ENCODE measurements at places on chromosomes 5 and 9.
A peak's percentile ranks its signal among the peaks of the same experiment; 100 is the strongest.

DNA sequence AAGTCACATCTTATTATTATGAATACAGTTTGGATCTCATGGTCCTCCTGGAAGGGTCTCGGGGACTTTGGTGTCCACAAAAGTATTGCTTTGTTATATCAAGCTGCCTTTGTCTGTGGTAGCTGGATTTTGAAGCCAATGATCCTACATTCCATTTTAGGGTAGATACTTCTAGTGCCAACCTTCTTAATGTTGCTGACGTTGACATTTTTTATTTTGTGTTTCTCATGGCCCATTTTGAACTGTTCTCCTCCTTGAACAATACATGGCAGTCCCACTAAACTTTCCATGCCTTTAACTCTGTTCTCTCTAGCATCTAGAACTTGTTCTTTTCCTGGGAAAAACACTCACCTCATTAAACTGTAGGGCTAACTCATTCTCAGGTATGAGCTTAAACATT, 425.8 kb downstream of the KCTD16 start:
- DNase-seq = no peak

DNA sequence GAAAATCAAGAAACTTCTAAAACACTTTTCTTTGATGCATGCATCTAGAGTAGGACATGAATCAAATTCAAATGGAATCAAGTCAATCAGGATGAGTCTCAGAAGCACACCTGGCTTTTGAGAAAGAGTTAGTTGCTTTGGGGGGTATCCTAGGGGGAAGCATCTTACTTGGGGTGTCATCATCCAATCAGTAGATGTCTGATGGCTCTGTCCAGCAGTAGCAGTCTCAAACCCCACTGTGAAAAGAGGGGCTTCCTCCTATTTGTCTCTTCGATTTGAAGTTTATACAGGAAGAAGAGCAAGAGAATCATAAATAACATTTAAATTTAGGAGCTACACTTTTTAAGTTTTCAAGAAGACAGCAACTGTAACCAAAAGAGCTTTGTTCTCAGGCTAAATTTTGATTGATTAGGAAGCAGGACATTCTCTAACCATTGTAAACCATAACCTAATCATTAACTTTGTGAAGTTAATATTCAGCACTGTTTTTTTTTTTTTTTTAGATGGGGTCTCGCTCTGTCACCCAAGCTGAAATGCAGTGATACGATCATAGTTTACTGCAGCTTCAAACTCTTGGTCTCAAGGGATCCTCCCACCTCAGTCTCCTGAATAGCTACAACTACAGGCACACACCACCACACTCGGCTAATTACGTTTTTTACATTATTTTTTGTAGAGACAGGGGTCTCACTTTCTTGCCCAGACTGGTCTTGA, 614.7 kb downstream of the CSNK1G3 start:
- DNase-seq = no peak

DNA sequence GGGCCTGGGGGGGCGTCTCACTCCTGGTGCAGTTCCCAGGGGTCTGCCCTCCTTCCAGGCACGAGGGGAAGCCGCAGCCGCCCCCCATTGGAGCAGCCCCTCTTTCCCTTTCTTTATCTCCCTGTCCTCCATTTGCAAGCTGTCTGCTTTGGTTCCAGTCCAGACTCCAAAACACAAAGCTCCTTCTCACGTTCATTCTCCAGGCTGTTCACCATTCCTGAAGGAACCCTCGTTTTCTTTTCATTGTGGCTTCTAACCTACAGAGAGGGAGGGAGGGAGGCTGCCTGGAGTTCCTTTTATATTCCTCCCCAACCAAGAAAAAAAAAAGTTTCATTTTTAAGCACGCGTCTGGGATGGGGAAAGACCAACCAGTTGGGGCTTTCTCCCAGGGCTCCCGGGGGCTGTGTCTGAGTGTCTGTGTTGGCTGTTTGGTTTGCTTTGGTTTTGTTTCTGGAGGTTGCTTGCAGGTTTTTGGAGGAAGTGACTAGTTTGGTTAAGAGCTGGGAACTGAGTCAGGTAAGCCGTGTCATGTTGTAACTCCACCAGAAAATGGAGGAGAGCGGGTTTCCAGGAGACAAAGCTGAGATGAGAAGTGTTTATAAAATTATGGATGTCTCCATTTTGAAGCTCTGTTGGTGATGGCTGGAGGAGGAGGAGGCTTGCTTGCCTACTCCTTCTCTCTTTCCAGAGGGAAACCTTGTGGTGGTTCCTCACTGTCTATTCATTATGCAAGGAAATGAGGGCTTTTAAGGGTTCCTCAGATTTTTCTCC, 1.6 kb downstream of the ZNF462 start:
- DNase-seq = no peak

- no peak for DNase-seq
These were observed 449.8 kb downstream of the ARHGEF28 start for GRCh38 chr5:74075501-74076484.

- DNase-seq = no peak
These were observed 298.1 kb downstream of the NR3C1 start for GRCh38 chr5:143105216-143105905.

GRCh38 chr9:77748214-77748772, 100.2 kb upstream of the GNA14 start:
- DNase-seq = no peak

- DNase-seq = no peak
These were observed 536.5 kb upstream of the GRIA1 start for GRCh38 chr5:152953788-152954483.

GRCh38 chr5:76608833-76609232, 14.4 kb downstream of the F2RL2 start:
- DNase-seq = no peak

DNA sequence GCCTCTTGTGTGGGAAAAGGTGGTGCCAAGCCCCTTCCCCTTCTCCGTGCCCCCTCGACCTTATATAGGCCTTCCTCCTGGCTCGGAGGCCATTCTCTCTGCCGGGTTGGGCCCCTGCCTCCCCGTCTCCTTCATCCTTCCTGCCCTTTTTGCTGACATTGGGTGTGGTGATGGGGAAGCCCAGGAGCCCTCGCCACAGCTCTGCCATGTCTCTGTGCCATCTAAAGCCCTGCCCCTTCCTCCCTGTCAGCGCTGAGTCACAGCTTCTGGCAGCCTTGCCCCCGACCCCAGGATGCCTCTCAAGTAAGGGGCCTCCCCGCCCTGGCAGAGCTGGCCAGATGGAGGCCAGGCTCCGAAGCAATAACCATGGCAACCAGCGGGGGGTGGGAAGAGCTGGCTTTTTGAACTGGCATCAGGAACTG, 30.4 kb downstream of the JADE2 start:
- DNase-seq = peak; percentile 71

All from stimulated activated CD8-positive, alpha-beta memory T cell treated with anti-CD3 and anti-CD28 coated beads, Interleukin-12 subunit alpha, Interleukin-12 subunit beta, amount 100 ng/mL, for 4 hours (primary cell).